ENCODE measurements at places on chromosomes 3 and 15.

- no peak for DNase-seq
These were observed 305.7 kb upstream of the MDFIC2 start for GRCh38 chr3:70618151-70618550.

- DNase-seq = no peak
These were observed 280.1 kb downstream of the NEK10 start for GRCh38 chr3:27089068-27089467.

DNA sequence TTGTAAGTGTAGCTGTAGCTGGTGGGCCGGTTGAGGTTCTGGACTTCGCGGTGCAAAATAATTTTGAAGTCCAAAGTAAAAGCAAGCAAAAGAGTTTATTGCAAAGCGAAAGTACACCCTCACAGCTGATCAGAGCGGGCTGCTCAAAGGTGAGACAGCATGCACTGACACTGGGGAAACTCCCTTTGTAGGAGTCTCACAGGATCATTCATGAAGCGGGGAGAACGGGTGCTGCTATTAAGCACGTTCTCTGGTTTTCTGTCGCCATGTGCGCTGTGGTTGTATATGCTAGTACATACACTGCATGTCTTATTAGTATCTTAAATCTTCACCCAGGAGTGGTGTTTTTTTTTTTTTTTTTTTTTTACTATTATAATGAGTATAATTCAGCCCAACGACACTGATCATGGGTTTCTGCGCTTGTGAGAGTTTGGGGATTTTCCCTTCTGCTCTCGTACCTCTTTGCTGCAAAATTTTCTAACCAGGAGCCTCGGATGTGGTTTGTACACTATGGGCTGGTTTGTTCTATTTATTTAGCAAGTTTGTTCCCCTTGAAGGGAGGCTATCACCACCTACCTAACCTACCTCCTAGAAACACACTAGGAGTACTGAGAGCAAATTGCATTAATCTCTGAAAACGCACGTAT is 1.4 kb upstream of the AP4E1 start:
- peak; percentile 86 for DNase-seq

- no peak for DNase-seq
These were observed 651.6 kb downstream of the NTRK3 start for GRCh38 chr15:87604857-87605446.

GRCh38 chr3:48504051-48504946 is at the start of gene SHISA5:
Gene SHISA5, minus strand, starts transcription at chr3:48504174. Its CDS starts 80 bp downstream, at chr3:48504094.
- DNase-seq = peak; percentile 83

DNA sequence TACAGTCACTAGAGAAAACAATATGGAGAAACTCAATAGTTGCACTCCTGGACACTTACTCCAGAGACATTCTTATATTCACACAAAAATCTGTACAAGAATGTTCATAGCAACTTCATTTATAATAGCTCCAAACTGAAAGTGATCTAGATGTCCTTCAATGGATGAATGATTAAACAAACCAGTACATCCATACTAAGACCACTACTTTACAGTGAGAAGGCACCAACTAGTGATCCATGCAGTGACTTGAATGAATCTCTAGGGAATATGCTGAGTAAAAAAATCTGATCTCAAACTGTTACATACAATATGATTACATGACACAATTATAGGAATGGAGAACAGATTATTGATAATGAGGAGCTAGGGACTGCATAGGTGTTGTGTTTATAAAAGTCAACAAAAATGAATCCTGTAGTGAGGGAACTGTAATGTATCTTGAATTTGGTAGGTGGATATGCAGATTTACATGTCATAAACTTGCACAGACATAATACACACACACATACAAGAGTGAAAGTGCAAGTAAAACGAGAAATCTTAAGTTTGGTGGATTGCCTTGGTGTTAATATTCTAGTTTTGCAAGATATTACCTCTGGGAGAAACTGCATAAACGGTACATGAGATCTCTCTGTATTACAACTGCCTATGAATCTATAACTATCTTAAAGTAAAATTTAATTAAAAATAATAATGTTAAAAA is 85.7 kb downstream of the SPATA16 start:
- DNase-seq = no peak

- DNase-seq = no peak
These were observed 91.2 kb upstream of the NAALADL2 start for GRCh38 chr3:174767853-174768382.

- no peak for DNase-seq
These were observed 392.4 kb upstream of the ALCAM start for GRCh38 chr3:104974316-104974715.

DNA sequence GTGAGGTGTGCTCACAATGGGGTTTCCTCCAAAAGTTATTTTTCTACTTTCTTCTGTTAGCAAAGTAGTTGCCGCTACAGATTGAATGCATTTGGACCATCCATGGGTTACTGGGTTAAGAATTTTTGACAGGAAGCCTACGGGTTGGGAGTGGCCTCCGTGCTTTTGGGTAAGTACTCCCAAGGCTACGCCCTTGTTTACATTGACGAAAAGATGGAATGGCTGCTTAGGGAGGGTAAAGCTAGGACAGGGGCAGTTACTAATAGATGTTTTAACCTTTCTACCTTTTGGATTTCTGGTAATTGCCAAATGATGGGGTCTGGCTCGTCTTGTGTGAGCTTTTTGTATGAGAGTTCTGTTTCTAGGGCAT is 20.4 kb upstream of the ATG7 start:
- DNase-seq = no peak

DNA sequence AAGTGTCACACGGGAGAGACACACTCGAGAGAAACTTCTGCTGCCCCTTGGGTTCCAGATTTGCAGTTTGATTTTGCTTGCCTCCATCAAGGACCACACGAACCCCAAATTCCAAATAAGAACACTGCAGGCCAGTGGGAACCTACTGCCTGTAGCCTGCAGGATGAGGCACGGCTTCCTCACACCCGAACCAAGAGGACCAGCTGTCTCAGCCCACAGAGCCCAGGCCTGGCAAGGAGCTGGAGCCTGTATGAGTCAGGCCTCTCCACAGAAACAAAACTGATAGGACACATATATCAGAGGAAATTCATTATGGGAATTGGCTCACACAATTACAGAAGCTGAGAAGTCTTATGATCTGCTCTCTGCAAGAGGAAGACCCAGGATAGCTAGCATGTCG is 188.1 kb upstream of the NSMCE3 start:
- no peak for DNase-seq

- DNase-seq = no peak
These were observed 101.2 kb downstream of the HES1 start for GRCh38 chr3:194237110-194237509.

GRCh38 chr3:142976621-142977398 is 13.3 kb upstream of the PAQR9 start:
- DNase-seq = no peak

- no peak for DNase-seq
These were observed 77.5 kb downstream of the RPN1 start for GRCh38 chr3:128573160-128573559.

- no peak for DNase-seq
These were observed 6.6 kb downstream of the CDCP1 start for GRCh38 chr3:45139372-45140140.

- DNase-seq = no peak
These were observed 39.2 kb downstream of the REC114 start for GRCh38 chr15:73482166-73482565.

DNA sequence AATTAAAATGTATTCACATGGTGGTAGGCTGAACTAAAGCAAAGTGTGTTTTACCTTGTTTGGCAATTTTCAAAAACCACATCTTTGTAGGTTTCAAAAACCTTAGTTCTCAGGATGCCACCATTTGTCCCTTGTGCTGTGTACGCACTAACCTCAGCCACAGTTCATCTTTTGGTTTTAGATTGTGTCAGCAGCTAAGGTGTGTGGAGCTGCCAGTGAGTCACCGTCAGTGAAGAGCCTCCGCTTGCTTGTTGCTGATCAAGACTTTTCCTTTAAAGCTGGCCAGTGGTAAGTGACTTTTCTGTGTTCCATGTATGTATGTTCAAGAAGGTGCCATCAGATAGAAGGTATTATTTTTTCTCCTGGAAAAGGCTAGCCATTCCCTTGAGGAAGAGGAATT is 21.1 kb downstream of the OXNAD1 start:
- peak; percentile 71 for DNase-seq

DNA sequence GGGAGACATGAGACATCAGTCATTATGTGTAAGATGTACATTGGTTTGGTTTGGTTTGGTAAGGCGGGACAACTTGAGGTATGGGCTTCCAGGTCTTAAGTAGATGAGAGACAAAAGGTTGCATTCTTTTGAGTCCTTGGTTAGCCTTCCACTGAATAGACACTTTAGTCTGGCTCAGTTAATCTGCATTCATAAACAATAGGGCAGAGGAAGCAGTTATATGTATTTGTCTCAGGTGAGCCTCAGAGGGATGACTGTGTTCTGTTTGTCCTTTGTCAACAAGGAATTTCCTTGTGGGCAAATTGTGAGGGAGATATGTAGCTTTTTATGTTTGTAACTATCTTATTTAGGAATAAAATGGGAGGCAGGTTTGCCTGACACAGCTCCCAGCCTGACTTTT is 50.4 kb downstream of the TCF12 start:
- DNase-seq = no peak

- peak; percentile 17 for DNase-seq
These were observed 240.2 kb downstream of the ADAMTS17 start for GRCh38 chr15:100101426-100102089.

- DNase-seq = no peak
These were observed 38.7 kb downstream of the CHST2 start for GRCh38 chr3:143158014-143158988.

DNA sequence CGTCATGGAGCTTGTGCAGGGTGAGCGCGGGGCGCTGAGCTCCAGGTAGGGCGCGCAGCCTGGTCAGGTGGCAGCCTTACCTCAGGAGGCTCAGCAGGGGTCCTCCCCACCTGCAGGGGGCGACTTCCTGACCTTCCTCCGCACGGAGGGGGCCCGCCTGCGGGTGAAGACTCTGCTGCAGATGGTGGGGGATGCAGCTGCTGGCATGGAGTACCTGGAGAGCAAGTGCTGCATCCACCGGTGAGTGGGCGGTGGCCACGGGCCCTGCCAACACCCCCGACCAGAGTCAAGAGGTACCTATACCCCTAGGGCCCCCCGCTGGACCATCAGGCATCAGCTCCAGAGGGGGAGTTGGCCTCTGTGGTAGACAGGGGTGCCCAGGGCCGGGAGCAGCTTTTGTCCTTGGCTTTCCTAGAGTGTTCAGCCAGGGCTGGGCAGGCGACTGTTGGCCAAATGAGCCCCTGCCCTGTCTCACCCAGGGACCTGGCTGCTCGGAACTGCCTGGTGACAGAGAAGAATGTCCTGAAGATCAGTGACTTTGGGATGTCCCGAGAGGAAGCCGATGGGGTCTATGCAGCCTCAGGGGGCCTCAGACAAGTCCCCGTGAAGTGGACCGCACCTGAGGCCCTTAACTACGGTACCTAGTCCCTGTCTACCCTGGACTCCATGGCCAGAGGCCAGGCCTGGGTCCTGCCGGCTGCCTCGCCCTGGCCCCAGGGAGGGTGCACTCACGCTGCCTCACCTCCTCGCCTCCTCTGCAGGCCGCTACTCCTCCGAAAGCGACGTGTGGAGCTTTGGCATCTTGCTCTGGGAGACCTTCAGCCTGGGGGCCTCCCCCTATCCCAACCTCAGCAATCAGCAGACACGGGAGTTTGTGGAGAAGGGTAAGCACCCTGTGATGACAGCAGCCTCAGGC is 9.1 kb downstream of the FES start:
- no peak for DNase-seq

- DNase-seq = no peak
These were observed 1.1 kb downstream of the ZBTB47 start for GRCh38 chr3:42654331-42655201.

GRCh38 chr3:175932586-175932985 is 1073.5 kb downstream of the NAALADL2 start:
- DNase-seq = no peak

- peak; percentile 90 for DNase-seq
These were observed 59.2 kb upstream of the FAM174B start for GRCh38 chr15:92714477-92715401.

- DNase-seq = no peak
These were observed 98.3 kb upstream of the CHL1 start for GRCh38 chr3:98259-98654.

- no peak for DNase-seq
These were observed 259.6 kb downstream of the IGSF11 start for GRCh38 chr3:118775021-118775420.

GRCh38 chr15:54504695-54505094 is 526.5 kb downstream of the UNC13C start:
- DNase-seq = no peak

- DNase-seq = no peak
These were observed 132.3 kb upstream of the ANKRD28 start for GRCh38 chr3:15929944-15930571.

Data from activated CD8-positive, alpha-beta memory T cell treated with anti-CD3 and anti-CD28 coated beads for 24 hours (primary cell).